DMS79 (cell line): ENCODE measurements at places on chromosomes 5 and 9.

DNA sequence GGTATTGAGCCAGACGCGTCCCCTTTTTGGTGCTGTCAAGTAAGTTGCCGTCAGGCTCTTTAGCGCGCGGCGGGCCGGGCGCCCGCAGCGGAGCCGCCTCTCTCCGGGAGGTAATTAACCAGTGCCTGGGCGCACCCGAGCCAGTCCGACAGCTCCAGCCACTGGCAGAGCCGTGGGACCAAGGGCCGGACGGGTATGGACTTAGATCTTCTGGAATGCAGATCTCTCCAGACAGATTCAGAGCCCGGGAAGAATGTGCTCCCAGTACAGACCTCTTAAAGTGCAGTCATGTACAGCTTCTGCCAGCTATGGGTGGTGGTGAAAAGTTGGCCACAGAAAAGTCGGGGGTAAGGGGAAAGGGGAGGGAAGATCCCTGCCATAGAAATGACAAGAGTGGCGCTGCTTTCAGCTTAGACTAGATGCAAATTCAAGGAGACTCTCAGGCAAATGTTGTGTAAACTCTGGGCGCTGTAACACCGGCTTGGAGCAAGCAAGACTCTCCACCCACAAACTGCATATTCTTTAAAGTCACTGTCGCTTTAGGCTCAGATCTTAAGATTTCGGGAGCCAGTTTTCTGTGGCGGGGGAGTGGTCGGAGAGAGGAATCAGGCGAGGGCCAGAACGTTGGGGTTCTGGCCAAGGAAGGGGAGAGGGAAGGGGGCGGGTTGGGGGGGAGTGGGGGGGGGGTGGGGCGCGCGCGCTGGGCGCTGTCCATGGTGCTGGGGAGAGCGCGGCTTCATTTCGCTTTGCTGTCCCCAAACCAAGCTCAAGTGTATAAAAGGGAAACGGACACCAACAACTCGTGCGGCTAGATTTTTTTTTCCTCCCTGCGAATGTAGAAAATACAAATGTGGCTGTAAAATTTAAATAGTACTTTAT, 29.2 kb downstream of the NR2F1 start:
- no peak for DNase-seq

DNA sequence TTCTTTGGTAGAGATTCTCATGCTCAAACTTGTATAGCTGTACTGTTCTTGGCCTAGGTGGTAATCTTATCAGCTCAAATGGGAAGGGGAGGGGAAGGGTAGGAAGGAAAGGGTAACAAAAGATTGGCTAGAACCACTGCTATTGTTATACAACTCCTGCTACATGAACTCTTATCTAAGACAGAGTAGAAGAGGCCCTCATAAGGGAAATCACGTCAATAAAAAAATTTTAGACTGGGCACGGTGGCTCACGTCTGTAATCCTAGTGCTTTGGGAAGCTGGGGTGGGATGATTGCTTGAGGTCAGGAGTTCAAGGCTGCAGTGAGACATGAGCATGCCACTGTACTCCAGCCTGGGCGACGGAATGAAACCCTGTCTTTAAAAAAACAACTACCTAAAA, 15.9 kb downstream of the STOM start:
- DNase-seq = no peak

GRCh38 chr9:133835262-133835901, 97.2 kb upstream of the SARDH start:
- no peak for DNase-seq

DNA sequence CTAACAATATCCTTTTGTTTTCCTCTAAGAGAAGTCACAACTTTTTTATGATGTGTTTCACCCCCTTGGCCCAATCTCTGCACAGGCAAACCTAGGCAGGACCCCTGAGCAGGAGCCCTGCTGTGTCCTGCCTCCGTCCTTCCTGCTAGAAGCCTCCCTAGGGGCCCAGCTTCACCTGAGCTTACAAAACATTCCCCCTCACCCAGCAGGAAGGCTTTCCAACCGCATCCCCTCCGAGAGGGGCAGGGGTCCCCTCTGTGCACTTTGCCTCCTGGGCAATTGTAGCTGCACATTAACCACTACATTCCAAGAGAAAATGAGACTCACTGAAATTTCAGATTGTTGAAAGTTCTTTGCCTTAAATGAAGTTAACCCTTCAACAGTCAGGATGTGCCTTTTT, 176.2 kb downstream of the IRX2 start:
- DNase-seq = no peak

GRCh38 chr5:149627070-149627469, 45.8 kb downstream of the ARHGEF37 start:
- DNase-seq = no peak

DNA sequence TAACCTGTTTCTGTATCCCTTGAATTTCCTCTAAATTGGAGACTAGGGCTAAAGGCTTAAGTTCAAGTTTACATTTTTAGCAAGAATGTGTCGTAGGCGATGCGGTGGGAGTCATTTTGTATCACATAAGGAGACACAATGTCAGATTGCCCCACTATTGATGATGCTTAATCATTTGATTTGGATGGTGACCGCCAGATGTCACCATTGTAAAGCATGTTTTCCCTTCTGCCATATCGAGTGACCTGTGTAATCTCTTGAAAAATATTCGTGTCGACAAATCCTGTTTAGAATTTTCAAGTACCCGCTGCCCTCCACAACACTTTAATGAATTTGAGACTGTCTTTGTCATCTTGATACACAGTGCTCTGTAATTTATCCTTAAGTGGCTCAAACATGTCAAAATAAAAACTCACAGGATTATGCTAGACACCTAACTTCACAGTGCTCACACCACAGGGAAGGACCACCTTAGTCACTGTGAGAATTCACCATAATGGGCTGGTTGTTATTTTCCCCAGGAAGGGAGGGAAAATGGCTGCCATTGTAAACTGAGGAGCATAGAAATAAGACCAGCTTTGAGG, 34.5 kb upstream of the SLC46A2 start:
- peak; percentile 22 for DNase-seq

- peak; percentile 16 for DNase-seq
Observed at GRCh38 chr9:77589046-77589795, 58.9 kb downstream of the GNA14 start.

DNA sequence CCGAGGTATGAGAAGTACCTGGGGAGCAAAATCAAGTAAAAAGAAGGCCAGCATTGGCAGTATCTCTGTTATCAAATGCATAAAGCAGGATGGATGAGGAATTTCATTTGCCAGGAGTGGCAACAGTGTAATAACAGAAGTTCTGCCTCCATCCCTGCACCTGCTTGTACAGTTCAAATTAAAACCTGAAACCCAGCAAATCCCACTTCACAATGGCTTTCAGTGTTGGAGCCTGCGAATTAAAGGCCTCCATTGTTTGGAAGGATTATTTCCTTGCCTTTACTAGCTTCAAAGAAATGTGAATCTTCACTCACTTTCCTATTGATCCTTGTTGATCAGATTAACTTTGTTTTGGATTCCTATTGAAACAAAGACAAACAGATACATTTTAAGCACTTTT, 31.5 kb upstream of the IRX1 start:
- DNase-seq = no peak

DNA sequence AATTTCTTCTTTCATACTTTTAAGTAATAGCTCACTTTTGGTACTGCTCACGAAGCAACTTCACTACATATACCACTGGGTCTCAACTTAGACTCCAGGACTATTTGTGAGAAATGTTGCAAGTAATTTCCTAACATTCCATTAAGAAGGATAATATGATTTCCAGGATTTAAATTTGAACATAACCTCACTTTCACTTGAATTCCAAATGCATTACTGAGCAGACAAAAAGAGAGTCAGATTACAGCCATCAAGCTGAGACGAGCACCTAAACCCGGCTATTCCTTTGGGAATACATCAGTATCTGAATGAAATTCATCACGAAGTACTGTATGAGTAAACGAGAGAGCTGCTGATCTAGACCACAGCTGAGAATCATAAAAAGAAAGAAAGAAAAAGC, 47.3 kb downstream of the LIFR start:
- DNase-seq = no peak

DNA sequence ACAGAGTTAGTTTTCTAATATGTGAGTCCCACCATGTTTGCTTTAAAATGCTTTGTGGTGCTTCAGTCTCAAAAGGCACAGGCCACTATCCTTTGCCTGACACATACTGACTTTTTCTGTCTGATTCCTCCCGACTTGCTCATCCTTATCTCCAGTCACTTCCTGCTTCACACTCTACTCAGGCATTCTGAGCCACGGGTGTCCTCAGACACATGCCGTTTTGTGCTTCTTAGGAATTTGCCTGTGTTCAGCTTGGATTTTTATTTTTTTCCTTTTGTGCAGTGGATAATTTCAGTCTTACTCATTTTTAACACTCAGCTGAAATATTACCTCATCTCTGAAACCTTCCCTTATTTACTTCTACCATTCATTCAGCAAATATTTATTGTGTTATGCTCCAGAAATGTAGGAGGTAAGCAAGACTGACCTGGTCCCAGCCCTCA, 54.1 kb downstream of the MAN2A1 start:
- DNase-seq = no peak

DNA sequence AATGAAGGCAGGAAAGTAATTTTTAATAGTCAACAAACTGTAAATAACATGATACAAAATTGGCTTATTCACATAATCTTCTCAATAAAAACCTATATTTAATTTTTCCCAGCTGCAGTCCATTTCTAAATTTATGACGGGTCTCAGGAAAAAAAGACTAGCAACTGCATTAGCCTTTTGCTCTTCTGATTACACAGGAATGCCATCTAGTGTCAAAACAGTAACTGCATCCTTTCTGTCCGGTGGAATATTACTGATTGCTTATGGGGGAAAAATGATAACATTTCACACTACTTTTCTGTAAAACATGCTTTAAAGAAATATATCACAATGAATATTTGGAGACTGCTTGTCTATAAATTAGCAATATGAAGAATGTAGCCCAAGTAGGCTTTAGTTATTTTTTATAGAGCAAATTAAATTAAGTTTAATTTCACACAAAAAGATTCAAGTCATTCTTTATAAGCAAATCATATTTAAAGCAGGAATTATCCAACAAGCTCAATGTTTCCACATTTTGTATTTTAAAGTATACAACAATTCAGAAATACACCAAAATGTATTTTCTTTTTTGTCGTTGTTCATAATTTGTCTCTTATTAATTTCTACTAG, 534.7 kb downstream of the CDH10 start:
- no peak for DNase-seq

DNA sequence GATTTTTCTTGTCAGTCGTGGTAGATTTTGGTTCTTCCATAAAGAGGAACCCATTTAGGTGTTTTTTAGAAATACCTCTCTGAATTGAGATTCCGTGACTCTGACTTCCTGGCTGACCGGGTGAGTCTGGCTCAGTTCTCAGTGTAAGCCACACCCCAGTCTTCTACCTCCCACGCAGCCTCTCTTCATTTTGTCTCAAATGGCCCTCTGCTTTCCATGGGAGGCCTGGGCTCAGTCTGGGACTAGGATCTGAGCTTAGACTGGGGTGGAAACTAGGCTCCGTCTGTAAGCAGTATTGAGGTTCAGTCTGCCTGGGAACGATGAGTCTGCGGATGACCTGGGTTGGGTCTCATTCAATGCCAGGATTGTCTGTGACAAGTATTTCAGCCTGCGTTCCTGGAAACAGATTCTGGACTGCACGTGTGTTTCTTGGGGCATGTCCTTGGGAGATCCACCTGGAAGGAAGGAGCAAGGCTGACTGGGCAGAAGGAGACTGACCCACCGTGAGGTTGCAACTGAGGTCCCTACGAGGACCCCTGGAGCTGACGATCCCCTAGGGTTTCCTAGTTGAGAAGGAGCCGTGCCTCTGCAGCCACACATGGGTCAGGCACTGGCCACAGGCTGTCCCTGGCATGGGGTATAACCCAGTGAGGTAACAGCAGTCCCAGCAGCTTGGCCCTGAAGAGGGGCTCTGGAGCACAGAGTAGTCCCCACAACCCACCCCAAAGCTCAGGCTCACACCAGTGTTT, 12.4 kb upstream of the CRB2 start:
- DNase-seq = no peak

DNA sequence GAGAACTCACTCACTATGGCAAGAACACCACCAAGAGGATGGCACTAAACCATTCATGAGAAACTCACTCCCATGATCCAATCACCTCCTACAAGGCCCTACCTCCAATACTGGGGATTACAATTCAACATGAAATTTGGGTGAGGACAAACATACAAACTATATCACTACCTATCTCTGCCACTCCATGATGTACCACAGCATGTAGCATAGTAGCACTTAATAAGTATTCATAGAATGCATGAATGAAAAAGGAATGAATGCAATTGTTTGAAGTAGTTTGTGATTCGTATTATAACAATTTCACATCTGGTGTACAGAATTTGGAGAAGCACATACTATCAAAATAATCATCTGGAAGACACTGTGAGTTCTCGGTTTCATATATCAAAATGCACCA, 27.9 kb upstream of the SLC24A2 start:
- DNase-seq = no peak

DNA sequence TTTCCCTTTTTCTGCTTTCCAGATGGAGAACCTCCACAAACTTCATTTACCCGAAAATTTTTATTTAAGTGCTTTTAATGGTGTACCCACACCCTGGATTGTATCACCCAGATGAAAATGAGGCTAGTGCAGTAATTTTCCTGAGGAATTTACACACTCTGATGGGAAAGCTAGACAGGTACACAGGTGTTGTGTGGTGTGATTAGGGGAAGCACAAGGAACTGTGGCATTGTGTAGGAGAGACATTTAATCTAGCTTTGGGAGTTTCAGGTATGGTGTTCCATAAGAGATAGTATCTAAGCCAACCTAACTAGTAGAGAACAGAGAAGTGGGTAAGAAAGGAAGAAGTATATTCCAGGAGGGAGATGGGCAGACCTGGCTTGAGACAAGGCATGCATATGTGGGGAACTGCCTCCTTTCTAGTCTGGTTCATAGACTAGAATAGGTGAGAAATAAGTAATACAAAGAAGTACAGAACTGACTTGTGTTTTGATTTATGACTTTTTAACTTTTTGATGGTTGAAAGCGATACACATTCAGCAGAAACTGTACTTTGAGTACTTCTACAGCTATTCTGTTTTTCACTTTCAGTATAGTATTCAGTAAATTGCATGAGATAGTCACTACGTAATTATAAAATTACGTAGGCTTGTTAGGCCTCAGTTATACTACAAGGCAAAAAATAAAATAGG, 22.9 kb upstream of the ROPN1L start:
- no peak for DNase-seq

- DNase-seq = no peak
Observed at GRCh38 chr9:37968228-37968701, 64.3 kb upstream of the SLC25A51 start.

- DNase-seq = no peak
Observed at GRCh38 chr9:132168347-132168746, 6.5 kb downstream of the NTNG2 start.

DNA sequence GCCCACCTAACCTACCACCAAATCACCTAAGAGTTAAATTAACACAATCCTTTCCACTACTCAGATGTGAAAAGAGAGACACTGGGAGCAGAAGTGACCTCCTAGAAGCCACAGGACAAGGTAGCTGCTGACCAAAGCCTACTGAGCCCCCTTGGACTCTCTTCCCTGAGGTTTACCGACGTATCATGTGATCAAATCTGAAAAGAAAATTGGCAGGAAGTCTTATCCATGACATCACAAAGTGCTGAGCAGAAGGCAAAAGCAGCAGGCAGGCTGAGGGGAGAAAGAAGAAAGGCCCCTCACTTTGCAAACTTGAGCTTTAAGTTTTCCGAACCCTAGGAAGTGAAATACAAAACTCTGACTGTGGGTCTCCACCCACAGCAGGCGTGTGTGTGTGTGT, 11.1 kb downstream of the PRELID2 start:
- DNase-seq = no peak
